ENCODE measurements at places on chromosomes 11 and 22. TPM values are rescaled to one million over a fixed set of nuclear protein-coding genes. Genes with fewer than 3 reads are reported as not detected.

FJX1 gene
- total RNA-seq, result 44.0 TPM

USH1C gene
- total RNA-seq, result not detected

BDNF gene
- total RNA-seq, result 0.34 TPM

PYGM gene
- 5.4 TPM for total RNA-seq

FAT3 gene
- total RNA-seq, result 0.68 TPM

SCGB2A2 gene
- total RNA-seq, result not detected

Measured in pericardium fibroblast (primary cell).